Left lobe of liver (tissue), 2 donors: ENCODE measurements at places on chromosomes 2 and 18. TPM values are rescaled to one million over a fixed set of nuclear protein-coding genes. Genes with fewer than 3 reads are reported as not detected.

GRCh38 chr2:156456616-156457015, 20.4 kb downstream of the GPD2 start:
- DNase-seq = no peak

- no peak for DNase-seq
Measured at GRCh38 chr2:151669585-151670081, 64.6 kb downstream of the NEB start.

DNA sequence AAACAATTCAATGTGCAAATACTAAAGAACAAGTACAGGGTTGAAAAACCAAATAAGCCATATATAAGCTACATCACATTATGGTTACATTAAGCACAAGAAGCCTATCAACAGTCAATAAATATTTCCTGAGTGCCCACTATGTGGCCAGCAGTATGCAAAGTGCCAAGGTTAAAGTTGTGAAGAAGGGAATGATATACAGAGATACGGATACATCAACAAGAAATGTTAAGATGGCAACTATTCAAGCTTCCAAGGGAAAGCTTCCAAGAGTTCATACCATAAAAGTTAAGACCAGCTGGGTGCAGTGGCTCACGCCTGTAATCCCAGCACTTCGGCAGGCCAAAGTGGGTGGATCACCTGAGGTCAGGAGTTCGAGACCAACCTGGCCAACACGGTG, 14.0 kb downstream of the DYM start:
- DNase-seq = no peak

DNA sequence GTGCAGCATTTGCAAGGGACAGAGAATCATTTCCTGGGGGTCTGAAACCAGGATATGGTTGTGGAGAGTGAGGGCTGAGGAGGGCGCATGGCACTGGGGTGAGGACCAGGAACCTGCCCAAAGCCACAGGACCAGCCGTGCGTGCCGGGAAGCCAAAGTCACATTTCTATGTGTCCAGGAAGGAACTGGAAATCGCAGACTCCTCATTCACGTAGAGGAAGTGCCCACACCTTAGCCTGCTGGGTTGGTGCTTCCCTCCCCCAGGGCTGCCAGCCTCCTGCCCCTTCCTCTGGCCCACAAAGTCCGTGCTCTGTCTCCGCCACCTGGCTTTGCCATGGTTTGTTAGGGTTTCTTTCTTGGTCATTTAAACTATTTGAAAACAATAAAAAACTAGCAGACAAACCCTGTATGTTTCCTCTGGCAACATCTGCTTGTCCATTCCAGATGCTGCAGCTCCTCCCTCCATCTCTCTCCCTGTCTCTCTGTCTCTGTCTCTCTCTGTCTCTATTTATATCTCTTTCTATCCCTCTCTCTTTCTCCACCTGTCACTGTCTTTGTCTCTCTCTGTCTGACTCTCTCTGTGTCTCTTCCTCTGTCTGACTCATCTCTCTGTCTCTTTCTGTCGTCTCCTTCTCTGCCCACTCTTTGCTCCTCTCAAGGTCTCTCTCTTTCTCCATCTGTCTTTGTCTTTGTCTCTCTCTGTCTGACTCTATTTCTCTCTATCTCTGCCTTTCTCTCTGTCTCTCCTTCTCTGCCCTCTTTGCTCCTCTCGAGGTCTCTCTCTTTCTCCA, 163.2 kb upstream of the TPO start:
- no peak for DNase-seq

- DNase-seq = no peak
Measured at GRCh38 chr18:26729008-26729407, 136.5 kb downstream of the AQP4 start.

DNA sequence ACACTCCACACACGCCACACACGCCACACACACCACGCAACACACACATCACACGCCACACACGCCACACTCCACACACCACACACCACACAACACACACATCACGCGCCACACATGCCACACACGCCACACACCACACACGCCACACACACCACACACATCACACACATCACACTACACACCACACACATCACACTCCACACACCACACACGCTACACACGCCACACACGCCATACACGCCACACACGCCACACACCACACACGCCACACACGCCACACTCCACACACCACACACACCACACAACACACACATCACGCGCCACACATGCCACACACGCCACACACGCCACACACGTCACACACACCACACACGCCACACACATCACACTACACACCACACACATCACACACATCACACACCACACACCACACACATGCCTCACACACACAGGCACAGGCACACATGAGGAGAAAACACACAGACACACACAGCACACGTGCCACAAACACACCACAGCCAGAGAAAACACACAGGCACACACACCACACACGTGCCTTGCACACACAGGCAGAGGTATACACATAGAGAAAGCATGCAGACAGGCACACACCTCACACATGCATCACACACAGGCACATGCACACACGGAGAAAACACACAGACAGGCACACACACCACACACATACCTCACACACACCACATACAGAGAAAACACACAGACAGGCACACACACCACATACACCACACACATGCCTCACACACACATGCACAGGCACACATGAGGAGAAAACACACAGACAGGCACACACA, 241.5 kb upstream of the MYT1L start:
- DNase-seq = no peak

GRCh38 chr2:156505696-156506095, 69.5 kb downstream of the GPD2 start:
- no peak for DNase-seq

ZC3H6 gene
- 3.7 TPM for total RNA-seq

PSD4 gene
- 60.3 TPM for total RNA-seq

GRCh38 chr2:122562775-122563174, 807.3 kb downstream of the TSN start:
- DNase-seq = no peak

SPAG16 gene
- 8.2 TPM for total RNA-seq

DNA sequence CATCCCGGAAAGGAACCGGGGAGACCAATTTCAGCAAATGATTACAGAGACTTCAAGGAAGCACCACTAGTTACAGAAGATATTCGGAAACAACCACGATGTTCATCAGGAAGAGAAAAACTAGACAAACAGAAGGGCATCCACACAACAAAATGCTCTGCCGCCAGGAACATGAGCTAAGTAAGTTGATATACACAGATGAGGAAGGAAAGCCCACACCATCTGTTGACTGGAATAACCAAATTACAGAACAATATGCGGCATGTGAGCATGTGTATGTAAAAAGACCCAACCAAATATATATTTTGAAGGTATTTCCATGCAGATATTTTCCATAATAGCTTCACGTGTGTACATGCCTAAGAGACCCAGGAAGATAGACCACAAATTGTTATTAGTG, 47.0 kb downstream of the ACKR3 start:
- no peak for DNase-seq
